ENCODE measurements at places on chromosomes 13 and 19. TPM values are rescaled to one million over a fixed set of nuclear protein-coding genes. Genes with fewer than 3 reads are reported as not detected.
A peak's percentile ranks its signal among the peaks of the same experiment; 100 is the strongest.

LRFN3 gene
- total RNA-seq, result 17.3 TPM

CEACAM18 gene
- total RNA-seq, result not detected

DEDD2 gene
- 23.7 TPM for total RNA-seq

KIR3DL1 gene
- not detected for total RNA-seq

RXFP2 gene
- total RNA-seq, result not detected

ZNF888 gene
- 8.9 TPM for total RNA-seq

POLR1G gene
- total RNA-seq, result 7.2 TPM

WDR88 gene
- total RNA-seq, result 0.45 TPM

MIA gene
- 1.7 TPM for total RNA-seq

ZNF304 gene
- 12.1 TPM for total RNA-seq

ITGBL1 gene
- 0.14 TPM for total RNA-seq

DNA sequence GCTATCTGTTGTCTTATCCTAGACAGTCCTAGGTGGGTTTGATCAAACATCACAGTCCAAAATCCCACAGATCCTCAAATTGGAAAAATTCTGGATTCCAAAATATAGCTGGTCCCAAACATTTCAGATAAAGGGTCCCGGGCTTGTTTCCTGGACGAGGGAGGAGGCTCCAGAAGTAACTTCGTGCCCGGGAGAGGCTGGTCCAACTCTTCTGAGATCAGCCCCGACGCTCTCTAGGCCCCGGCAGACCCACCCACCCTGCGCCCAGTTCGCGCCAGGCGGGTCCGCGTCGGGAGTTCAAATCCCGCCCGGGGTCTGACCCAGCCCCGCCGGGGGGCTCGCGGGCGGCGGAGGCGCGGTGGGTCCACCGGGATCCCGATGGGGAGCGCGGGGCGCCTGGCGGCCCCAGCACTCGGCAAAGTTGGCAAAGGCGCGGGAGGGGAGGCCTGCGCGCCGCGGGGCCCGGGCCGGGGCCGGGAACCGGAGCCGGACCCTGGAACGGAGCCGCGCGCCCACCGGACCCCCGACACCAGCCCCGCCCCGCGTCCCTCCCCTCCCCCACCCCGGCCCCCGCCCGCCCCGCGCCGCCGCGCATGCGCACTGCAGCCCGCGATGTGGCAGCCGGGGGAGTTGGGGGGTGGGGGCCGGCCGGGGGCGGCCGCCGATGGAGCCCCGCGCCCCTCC, 513 bp downstream of the MIER2 start:
- peak overlapping the region; percentile 89 for H3K4me3 ChIP-seq
- H3K27ac ChIP-seq, result peak overlapping the region; percentile 78
- DNase-seq, result no peak
- H3K27me3 ChIP-seq, result peaks cover 6% of the 10 kb centered on the region
- H3K36me3 ChIP-seq, result peaks cover 29% of the 10 kb centered on the region

DNA sequence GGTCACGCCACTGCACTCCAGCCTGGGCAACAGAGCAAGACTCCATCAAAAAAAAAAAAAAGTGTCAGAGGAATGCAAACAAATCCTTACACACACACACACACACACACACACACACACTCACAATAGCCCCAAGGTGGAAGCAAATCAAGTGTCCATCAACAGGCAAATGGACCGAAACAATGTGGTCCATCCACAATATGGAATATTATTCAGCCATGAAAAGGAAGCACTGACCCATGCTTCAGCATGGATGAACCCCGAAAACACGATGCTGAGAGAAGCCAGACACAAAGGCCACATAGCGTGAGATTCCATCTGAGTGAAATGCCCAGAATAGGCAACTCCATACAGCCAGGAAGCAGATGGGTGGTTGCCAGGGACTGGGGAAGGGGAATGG, 16.5 kb upstream of the KLF2 start:
- no peaks in the 10 kb centered on the region for H3K27me3 ChIP-seq
- H3K4me3 ChIP-seq, result no peak overlapping the region
- H3K27ac ChIP-seq, result no peak overlapping the region
- H3K36me3 ChIP-seq, result no peaks in the 10 kb centered on the region
- H3K4me1 ChIP-seq, result no peaks in the 10 kb centered on the region

GRCh38 chr13:105960326-105960725, 575.1 kb downstream of the EFNB2 start:
- no peak overlapping the region for H3K27ac ChIP-seq
- H3K27me3 ChIP-seq, result no peaks in the 10 kb centered on the region
- H3K36me3 ChIP-seq, result no peaks in the 10 kb centered on the region

DNA sequence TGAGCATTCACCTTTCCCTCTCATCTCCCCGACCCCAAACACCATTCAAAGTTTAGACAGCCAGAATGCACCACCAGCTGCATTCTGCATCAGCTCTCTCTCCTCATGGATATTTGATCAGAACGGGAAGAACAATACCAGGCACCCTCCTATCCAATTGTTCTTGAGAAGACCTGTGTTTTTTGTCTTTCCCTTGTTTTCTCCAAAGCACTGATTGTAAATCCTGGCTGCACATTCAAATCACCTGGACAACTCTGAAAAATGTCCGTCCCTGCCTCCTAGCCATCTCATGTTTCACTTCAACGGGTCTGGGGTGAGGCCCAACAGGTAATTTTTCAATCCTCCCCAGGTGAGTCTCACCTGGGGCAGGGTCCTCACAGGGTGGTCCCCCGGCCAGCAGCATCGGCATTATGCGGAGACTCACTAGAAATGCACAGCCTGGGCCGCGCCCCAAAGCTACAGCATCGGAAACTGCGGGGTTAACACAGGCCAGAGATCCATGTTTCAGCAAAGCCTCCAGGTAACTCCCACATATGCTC, 5.5 kb downstream of the IRS2 start:
- H3K27ac ChIP-seq, result peak overlapping the region; percentile 37
- peak overlapping the region; percentile 84 for H3K4me3 ChIP-seq
- no peaks in the 10 kb centered on the region for H3K27me3 ChIP-seq
- H3K4me1 ChIP-seq, result peaks cover 37% of the 10 kb centered on the region
- H3K36me3 ChIP-seq, result peaks cover 33% of the 10 kb centered on the region

GRCh38 chr13:40466272-40466671, 200.2 kb downstream of the FOXO1 start:
- H3K36me3 ChIP-seq, result peaks cover 4% of the 10 kb centered on the region
- H3K4me3 ChIP-seq, result no peak overlapping the region
- H3K27me3 ChIP-seq, result no peaks in the 10 kb centered on the region
- H3K27ac ChIP-seq, result no peak overlapping the region

DNA sequence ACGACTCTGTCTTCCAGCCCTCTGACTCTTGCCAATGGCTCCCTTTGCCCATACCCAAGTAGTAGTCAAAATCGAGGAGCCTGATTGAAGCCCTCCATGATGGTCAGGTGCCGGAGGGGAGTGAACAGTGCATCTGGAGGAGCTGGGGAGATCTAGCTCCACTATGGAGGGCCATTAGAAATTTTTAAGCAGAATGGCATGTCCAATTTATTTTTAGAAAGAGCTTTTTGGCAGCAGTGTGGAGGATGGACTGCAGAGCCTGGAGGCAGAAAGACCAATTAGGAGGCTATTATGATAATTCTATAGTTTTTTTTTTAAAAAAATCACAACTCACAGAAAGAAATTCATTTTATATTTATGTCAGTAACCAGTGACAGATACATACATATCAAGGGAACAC, 92.7 kb upstream of the SLC7A1 start:
- DNase-seq, result no peak
- no peak overlapping the region for H3K4me3 ChIP-seq
- no peak overlapping the region for H3K27ac ChIP-seq
- H3K36me3 ChIP-seq, result no peaks in the 10 kb centered on the region

DNA sequence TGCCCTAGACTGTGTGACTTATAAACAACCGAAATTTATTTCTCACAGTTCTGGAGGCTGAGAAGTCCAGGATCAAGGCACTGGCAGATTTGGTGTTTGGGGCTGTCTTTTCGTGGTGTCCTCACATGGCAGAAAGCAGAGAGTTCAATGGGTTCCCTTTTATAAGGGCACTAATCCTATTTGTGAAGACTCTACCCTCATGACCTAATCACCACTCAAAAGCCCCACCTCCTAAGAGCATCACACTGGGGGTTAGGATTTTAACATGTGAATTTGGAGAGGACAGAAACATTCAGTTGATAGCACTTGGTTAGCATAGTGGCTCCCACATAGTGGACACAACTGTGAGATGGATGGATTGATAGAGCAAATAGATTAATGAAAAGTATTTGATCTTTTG, 21.5 kb upstream of the GPR18 start:
- no peak for DNase-seq
- no peak overlapping the region for H3K4me3 ChIP-seq
- H3K27me3 ChIP-seq, result no peaks in the 10 kb centered on the region
- H3K4me1 ChIP-seq, result peaks cover 25% of the 10 kb centered on the region

DNA sequence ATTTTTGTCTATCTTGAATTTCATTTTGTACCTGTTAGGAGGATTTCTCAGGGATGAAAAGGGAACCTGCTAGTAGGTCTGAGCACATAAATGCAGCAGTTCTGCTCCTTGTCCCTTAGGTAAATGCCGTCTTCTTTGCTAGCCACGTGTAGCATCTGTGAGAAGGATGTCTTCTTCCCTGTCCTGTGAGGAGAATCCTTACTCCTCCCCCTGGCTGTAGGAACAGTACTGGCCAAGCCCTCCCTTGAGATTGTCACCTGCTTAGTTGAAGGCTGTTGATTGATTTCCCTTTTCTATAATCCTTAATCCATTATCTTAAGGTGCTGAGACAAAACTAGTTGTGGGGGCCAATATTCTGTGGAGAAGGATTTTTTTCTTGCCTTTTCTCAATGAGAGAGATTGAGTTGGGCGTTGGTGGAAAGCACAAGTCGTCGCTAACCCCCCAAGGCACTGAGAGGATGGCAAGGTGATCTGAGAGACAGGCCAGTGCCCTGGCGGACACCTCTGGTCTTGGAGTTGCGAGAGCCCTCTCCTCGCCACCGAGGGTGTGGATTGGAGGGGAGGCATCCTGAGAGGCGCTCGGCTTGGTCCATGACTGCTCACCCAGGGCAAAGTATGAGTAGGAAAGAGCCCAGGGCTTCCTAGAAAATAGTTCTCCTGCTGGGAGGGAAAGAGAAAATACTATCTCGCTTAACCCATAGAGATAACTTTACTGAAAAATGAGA, 216.7 kb downstream of the ATP8A2 start:
- H3K4me3 ChIP-seq, result no peak overlapping the region
- H3K4me1 ChIP-seq, result peaks cover 9% of the 10 kb centered on the region
- H3K27me3 ChIP-seq, result peaks cover 8% of the 10 kb centered on the region
- peaks cover 5% of the 10 kb centered on the region for H3K36me3 ChIP-seq
- H3K27ac ChIP-seq, result no peak overlapping the region
- no peak for DNase-seq

DNA sequence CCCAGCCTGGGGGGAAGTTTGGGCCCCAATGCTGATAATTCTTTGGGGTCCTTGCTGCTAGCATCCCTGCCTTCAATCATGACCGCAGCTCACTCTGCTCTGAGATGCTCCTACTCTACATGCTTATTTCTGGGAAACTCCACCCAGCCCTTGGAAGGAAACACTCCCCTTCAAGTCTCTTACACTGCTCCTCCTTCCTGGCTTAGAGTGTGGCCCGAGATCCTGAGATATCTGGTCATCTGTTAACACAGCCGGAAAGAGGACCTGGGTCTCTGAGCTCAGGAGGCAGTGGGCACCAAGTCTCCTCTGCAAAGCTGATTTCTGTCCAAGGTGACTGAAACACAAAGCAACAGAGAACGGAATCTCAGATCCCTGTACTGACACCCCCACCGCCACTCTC, 33.0 kb downstream of the CYP4F2 start:
- no peaks in the 10 kb centered on the region for H3K27me3 ChIP-seq
- no peak overlapping the region for H3K27ac ChIP-seq
- DNase-seq, result no peak
- no peaks in the 10 kb centered on the region for H3K4me1 ChIP-seq

DNA sequence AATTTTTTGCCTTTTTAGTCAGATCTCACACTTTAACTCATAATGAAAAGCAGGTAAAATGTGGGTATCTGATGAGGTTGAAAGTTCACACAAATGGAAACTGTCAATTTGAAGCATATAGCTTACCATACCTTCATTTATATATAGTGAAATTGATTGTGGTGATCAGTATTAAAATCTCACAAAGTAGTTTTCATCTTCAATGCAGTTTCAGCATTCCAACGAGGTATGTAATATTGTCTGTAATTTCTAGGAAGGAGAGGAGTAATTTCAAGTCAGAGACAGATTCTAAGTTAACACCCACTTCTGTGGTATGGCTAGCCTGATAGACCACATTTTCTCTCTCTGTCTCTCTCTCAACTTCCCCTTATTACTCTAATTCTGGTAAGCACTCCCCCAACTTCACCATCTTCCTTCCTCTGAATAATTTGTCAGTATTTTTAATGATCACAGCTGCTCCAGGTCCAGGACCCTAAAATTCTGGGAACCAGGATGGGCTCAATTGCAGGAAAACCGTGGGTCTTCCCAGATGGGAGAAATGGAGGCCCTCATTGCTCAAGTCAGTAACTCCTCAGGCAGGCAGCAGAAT, 455.7 kb downstream of the FGF9 start:
- H3K4me1 ChIP-seq, result no peaks in the 10 kb centered on the region
- no peak overlapping the region for H3K27ac ChIP-seq
- H3K4me3 ChIP-seq, result no peak overlapping the region
- no peaks in the 10 kb centered on the region for H3K27me3 ChIP-seq
- no peak for DNase-seq
- H3K36me3 ChIP-seq, result no peaks in the 10 kb centered on the region

DNA sequence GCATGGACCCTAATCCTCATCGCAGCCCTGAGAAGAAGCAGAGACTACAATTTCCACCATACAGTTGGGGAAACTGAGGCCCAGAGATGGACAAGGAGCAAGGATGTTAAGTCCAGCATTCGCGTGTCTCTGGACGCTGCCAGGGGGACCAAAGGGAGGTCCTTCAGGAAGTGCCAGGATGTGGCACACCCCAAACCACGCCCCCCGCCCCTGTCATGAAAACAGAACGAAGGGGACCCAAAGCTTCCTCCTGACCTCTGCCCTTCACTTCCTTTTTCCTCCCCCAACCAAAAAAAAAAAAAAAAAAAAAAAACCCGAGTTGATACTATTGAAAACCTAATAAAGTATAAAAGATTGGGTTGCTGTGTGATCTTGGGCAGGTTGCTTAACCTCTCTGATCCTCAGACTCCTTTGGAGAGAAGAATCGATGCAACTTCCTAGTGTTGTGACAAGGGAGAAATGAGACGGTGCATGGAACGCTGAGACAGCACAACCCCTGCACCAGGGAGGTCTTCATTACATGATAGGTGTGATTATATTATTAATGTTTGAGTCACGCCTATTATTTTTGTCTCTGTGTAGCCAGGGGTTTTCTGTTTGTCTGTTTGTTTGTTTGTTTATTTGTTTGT, 2.7 kb upstream of the ZBTB7A start:
- H3K27me3 ChIP-seq, result peaks cover 18% of the 10 kb centered on the region
- DNase-seq, result no peak
- no peaks in the 10 kb centered on the region for H3K36me3 ChIP-seq
- H3K4me1 ChIP-seq, result peaks cover 5% of the 10 kb centered on the region
- peak overlapping the region; percentile 66 for H3K4me3 ChIP-seq
- H3K27ac ChIP-seq, result no peak overlapping the region
